Aorta (tissue), 5 donors: ENCODE measurements at places on chromosomes 4 and X. TPM values are rescaled to one million over a fixed set of nuclear protein-coding genes. Genes with fewer than 3 reads are reported as not detected.

DNA sequence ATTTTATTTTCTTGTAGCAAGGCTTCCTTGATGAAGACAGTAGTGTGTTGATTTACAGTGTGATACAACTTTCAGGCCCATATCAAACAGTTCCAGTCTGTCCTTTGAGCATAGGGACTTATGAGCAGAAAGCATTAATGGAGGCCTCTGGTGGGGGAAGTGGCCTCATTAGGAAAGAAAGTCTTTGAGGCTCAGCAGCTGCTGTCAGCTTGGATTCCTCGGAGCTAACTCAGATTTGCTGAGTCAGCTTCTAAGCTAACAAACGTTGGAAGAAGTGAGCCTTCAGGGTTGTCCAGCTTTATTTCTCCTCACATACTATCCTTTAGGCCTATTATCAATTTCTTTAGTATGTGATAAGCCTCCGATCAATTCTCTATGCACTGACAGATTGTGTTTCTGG lies 15.8 kb upstream of the SFRP2 start:
- peaks cover 1% of the 10 kb centered on the region for H3K27me3 ChIP-seq
- no peak overlapping the region for H3K4me3 ChIP-seq
- H3K4me1 ChIP-seq = no peaks in the 10 kb centered on the region
- no peak overlapping the region for H3K27ac ChIP-seq
- DNase-seq = no peak

GUCY2F gene
- 0.09 TPM for total RNA-seq

PRSS48 gene
- not detected for total RNA-seq

- H3K36me3 ChIP-seq = no peaks in the 10 kb centered on the region
- no peaks in the 10 kb centered on the region for H3K4me1 ChIP-seq
- no peaks in the 10 kb centered on the region for H3K27me3 ChIP-seq
- no peak overlapping the region for H3K27ac ChIP-seq
- DNase-seq = no peak
- H3K4me3 ChIP-seq = no peak overlapping the region
Observed at GRCh38 chrX:38973322-38973721, 172.1 kb downstream of the MID1IP1 start.

WDR17 gene
- 3.3 TPM for total RNA-seq

GRCh38 chrX:134718105-134718965 lies 60.1 kb upstream of the PLAC1 start:
- H3K27me3 ChIP-seq = no peaks in the 10 kb centered on the region
- no peak overlapping the region for H3K4me3 ChIP-seq
- H3K36me3 ChIP-seq = no peaks in the 10 kb centered on the region
- DNase-seq = no peak
- H3K27ac ChIP-seq = no peak overlapping the region
- no peaks in the 10 kb centered on the region for H3K4me1 ChIP-seq

RPA4 gene
- 3.0 TPM for total RNA-seq

DNA sequence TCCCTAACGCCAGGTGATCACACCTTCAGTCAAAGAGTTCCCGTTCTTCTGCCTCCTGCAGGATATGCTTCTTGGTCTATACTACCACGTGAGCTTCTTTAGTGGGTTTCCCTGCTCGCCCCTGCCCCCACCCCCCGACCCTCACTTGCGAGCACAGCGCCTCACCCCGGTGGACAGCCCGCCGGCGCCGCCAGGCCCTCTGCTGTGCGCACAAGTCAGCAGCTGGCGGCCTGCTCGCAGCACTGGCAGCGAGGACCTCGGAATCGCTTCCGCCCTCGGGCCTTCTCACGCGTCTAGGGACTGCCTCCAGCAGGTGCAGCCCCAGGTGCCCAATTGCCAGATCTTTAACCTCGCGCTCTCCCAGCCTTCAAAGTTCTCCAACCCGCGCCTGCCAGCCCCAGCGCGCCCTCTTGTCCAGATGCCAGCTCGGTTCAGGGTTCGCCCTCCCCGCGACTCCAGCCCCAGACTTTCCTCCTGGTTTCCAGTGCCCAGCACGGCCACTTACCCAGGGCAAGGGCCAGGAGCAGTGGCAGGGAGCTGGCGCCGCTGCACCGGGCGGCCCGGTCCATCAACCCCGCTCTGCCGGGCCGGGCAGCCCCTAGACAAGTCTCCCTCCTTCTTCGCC lies 454 bp downstream of the BTC start:
- DNase-seq = peak; percentile 87
- peak overlapping the region; percentile 56 for H3K4me3 ChIP-seq
- H3K4me1 ChIP-seq = no peaks in the 10 kb centered on the region
- no peaks in the 10 kb centered on the region for H3K36me3 ChIP-seq
- H3K27ac ChIP-seq = peak overlapping the region; percentile 74
- no peaks in the 10 kb centered on the region for H3K27me3 ChIP-seq

- H3K4me3 ChIP-seq = no peak overlapping the region
- DNase-seq = no peak
- no peaks in the 10 kb centered on the region for H3K27me3 ChIP-seq
- H3K27ac ChIP-seq = peak overlapping the region; percentile 60
- peaks cover 9% of the 10 kb centered on the region for H3K4me1 ChIP-seq
Observed at GRCh38 chr4:156945532-156945931, 26.1 kb downstream of the PDGFC start.
